ENCODE measurements at places on chromosomes 3 and 15.

DNA sequence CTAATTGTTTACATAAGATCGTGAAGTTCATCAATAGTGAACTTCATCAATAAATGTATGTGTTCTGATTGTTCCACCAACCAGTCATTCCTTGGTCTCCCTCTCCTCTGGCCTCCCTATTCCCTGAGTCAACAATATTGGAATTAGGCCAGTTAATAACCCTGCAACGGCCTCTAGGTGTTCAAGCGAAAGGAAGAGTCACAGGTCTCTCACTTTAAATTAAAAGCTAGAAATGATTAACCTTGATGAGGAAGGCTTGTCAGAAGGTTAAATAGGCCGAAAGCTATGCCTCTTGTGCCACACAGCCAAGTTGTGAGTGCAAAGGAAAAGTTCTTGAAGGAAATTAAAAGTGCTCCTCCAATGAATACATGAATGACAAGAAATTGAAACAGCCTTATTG is 89.4 kb upstream of the ACKR4 start:
- DNase-seq, result no peak

GRCh38 chr15:80216141-80216540 is 35.9 kb downstream of the CTXND1 start:
- no peak for DNase-seq

GRCh38 chr15:23402140-23402539 is 44.9 kb downstream of the GOLGA6L2 start:
- no peak for DNase-seq

GRCh38 chr15:96565266-96565665 is 234.8 kb downstream of the NR2F2 start:
- DNase-seq, result no peak

GRCh38 chr3:160577556-160578195 is 12.3 kb upstream of the KPNA4 start:
- DNase-seq, result no peak
